ENCODE measurements at places on chromosomes 5 and 9.

- no peak for DNase-seq
Measured at GRCh38 chr5:107217721-107218130, 453.0 kb downstream of the EFNA5 start.

GRCh38 chr5:96336351-96336985, 96.6 kb downstream of the PCSK1 start:
- DNase-seq, result peak; percentile 68

DNA sequence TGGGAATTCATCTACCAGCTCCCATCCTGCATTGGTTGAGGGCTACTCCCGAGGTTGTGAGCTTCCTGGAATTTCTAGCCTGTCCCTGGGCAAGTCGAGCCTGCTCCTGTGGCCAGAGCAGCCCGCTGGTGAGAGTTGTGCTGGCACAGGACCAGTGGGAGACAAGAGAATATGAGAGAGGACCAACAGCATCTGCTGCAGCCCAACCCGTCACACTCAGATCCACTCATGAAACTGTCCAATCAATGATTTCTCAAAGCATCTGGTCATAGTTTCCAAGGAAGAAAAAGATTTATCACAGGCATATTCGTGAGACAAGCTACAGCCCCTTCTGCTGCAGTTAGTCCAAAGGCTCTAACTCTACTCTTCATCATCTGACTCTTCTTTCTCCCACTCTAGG, 64.4 kb upstream of the RAI14 start:
- no peak for DNase-seq

DNA sequence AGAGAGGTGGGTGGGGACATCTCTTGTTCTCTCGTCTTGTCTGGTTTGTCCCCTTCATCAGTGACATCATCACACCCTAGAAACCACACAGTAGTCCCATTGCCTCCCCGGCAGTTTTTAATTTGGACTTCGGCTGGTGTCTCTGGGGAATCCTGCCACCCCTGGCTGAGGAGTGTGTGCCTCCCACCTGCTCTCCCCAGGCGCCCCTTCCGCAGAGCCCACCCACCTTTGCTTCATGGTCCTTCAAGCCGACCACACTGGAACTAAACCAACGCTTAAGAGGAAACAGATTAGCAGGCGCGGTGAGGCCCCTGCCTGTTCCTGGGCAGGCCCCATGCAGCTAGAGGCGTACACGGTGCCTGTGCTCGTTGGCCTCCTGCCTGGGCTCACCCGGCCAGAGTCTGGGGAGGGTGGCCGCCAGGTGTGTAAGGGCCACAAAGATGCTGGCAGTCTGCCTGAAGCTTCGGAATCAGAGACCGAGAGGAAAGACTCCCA, 107.6 kb upstream of the SPRY4 start:
- DNase-seq, result peak; percentile 37

- no peak for DNase-seq
Measured at GRCh38 chr5:115522832-115523403, 21.7 kb downstream of the FEM1C start.

- DNase-seq, result no peak
Measured at GRCh38 chr5:99955006-99955405, 580.2 kb upstream of the FAM174A start.

DNA sequence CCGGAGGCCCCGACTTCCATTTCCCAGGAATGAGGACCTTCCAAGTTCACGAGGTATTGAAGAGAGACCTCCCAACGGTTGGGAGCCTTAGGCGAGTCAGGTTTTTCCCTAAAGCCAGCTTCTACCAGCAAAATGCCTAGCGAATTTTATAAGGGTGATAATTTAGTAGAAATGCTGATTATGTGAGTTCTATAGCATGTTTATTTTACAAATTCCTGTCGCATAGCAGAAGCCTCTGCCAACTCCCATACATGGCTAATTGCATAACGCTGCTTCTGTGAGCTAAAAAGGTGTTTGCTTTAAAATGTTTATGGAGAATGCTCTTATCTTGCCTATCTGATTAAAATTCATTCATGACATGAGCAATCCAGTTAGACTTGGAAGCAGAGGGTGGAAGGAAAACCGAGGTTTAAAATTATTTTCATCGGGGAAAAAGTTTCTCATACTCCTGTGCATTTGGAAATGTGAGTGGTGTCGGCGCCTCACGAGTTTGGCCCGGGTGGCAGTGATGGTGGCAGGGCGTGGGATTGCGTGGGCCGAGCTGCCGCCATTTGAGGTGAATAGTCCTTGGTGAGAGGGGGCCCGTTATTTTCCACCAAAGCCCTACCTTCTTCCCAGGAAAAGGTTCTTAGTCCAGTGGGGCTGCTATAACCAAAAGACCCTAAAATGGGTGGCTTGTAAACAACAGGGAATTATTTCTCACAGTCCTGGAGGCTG, 104.4 kb upstream of the FCN2 start:
- DNase-seq, result no peak

DNA sequence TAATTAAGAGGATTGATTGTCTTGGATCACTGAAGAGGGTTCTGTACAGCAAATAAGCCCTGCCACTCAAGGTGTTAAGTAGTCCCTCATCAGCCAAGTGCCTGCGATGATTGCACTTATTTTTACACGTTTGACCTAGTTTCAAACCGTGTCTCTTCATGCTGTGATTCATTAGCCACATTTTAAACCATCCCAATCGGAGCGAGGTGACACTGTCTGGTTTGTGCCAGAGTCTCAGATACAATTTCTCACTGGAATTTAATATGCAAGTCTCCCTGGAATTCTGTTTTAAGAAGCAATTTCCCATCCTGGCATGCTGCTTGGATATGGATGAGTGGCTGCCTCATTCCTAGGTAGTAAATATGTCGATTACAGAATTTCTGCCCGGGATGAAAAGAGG, 1.6 kb downstream of the INSYN2B start:
- no peak for DNase-seq

- no peak for DNase-seq
Measured at GRCh38 chr9:92064711-92065110, 50.5 kb downstream of the SPTLC1 start.

- peak; percentile 44 for DNase-seq
Measured at GRCh38 chr9:95724253-95724991, 151.1 kb upstream of the ERCC6L2 start.

- no peak for DNase-seq
Measured at GRCh38 chr5:127515693-127516440, 1.6 kb upstream of the PRRC1 start.

- no peak for DNase-seq
Measured at GRCh38 chr5:158877706-158878105, 222.0 kb downstream of the EBF1 start.

DNA sequence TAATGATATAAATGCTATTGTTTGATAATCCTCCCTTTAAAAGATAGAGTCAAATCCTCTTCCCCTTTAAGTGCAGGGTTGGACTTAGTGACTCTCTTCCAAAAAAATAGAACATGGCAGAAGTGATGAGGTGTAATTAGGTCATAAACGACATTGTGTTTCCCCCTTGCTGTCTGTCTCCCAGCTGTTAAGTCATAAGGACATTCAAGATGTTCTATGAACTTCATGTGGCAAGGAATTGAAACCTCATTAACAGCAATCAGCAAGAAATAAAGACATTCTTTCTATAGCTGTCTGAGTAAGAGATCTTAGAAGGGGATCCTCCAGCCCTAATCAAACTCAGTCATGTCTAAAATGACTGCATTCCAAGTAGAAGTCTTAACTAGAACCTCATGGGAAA, 3.3 kb upstream of the SLC25A46 start:
- DNase-seq, result no peak

- no peak for DNase-seq
Measured at GRCh38 chr5:68242743-68243142, 27.2 kb downstream of the PIK3R1 start.

DNA sequence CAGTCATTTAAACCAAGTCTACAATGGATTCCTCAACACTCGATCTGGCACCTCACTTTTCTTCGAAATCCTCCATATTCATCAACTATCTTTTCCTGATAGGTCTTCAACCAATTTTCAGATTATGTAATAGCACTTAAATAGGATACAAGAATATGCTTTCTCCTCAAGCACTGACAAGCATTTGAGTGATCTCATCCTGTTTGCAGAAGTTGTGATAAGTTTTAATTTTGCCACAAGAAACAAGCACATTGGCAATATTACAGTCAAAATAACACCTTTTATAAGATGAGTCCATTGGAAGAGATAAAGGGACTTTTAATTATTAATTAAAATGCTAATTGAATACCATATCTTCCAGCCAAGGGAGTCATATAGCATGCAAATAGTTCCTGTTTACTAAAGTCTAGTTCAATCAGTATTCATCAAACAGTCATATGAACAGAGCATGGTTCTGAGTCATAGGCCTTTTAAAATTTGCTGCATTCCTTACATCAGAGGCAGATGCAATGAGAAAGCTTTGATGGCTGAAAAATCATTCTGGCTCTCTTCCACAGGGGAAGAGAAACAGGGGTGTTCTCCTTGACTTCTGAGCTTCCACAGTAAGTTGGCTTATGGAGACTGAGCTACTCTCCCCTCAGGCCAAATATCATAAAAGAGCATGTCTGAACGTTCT, 32.7 kb upstream of the ZCCHC9 start:
- DNase-seq, result no peak

All from activated CD4-positive, alpha-beta T cell treated with anti-CD3 and anti-CD28 coated beads, Interleukin-2, amount 50 U/mL, for 48 hours (primary cell).